ENCODE measurements at places on chromosomes 5 and 9.

- no peak for DNase-seq
Measured at GRCh38 chr9:117188394-117188793, 226.5 kb downstream of the ASTN2 start.

GRCh38 chr5:93452255-93452654 is 128.8 kb downstream of the NR2F1-AS1 start:
- no peak for DNase-seq

- no peak for DNase-seq
Measured at GRCh38 chr5:174118823-174119467, 73.4 kb downstream of the NSG2 start.

DNA sequence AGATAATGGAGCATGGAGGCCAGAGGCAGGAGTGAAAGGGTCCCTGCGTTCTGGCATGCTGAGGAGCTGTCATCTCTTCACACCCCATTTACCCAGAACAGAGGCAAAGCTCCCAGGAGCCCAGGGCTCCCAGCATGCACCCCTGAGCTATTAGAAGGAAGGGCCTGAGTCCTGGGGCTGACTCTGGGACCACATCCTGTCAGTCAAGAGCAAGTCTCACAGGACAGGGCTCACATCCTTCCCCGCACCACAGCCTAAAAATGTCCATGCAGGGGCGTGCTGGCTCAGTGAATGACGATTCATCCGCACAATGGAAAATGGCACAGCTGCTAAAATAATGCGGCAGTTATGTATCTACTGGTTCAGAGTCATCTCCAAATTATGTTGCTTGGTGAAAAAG is 31.4 kb downstream of the CAMK2A start:
- DNase-seq = no peak

GRCh38 chr9:131545003-131545785 is at the start of gene PRRT1B:
TSS of gene PRRT1B (plus strand) at chr9:131545523. CDS start at chr9:131545616, 93 bp downstream.
- DNase-seq = no peak

- no peak for DNase-seq
Measured at GRCh38 chr9:111615928-111616327, 15.2 kb upstream of the DNAJC25 start.

DNA sequence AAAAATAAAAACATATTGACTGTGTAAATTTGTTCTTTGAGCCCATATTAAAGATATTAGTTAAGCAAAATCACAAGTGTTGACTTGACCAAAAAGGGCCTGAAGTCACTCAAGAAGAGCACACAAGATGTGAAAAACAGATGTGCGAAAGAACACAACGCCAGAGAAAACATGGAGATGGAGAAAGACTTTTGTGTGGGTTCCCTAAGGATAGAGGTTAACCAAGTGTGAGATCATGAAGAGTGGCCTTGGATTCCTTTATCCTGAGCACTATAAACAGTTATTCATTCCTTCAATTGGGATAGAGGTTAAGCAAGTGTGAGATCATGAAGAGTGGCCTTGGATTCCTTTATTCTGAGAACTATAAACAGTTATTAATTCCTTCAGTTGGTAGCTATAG is 361.8 kb downstream of the CDH18 start:
- DNase-seq = no peak

- DNase-seq = no peak
Measured at GRCh38 chr9:99158629-99159028, 53.7 kb downstream of the TGFBR1 start.

DNA sequence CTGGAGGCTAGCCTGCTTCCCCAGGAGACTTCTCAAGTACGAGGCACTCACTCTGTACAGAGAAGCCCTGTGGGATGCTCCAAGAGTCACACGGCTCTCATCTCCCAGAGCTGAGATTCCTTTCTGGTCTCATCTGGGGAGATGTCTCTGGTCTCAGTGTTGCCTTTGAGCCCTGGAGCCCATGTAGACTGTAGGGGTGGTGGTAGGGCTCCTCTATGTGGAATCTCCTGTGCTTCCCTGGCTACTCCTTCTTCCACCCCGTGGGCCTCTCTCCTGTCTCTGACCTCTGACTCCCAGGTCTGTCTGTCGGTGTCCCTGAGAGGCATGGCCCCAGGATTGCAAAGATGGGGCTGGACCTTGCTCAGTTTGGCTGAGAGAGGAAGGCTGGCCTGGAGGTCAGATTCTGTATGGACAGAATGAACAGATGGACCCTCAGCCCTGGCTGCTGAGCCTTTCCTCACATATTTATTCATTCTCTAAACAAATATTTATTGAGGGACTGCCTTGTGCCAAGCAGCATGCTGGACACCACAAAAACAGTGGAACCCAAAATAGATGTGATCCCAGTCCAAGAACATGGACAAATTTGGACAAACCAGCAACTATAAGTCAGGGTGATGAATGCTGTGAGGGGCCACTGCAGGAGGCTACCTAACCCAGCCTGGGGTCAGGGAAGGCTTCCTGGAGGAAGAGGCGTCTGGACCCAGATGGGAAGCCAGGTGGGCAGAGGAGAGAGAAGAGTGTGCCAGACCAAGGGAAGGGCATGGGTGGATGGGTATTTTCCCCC is 2.6 kb downstream of the CCL19 start:
- no peak for DNase-seq

- no peak for DNase-seq
Measured at GRCh38 chr9:6922124-6922676, 164.4 kb downstream of the KDM4C start.

DNA sequence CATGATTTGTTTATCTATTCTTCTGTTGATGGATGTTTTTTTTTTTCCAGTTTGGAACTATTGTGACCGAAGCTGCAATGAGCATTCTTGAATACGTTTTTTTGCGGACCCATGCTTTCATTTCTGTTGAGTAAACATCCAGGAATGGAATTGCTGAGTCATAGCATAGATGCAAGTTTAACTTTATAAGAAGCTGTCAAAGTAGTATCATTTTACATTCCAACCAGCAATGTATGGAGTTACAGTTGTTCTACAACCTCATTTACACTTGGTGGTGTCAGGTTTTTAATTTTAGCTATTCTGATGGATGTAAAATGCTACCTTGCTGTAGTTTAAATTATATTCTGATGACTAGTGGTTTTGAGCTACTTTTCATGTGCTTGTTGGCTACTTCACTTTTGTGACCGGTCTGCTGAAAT is 49.0 kb downstream of the NPR3 start:
- no peak for DNase-seq

DNA sequence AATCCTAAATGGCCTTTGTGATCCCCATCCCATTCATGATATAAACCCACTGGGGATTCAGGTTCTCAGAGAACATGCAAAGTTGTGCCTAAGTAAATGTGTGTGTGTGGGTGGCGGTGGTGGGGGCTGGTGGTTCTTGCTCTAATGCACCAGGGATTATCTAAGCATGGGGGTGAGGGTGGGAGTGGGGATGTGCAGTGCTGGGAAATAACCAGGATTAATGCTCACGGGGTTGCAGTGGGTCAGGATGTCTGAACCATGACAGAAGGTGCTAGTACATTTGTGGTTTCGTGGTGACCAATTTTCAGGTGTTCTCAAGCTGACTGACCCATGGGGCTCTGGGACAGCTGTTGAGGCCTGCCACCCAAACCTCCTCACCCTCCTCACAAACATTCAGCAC is 101.0 kb downstream of the ZNF608 start:
- no peak for DNase-seq

DNA sequence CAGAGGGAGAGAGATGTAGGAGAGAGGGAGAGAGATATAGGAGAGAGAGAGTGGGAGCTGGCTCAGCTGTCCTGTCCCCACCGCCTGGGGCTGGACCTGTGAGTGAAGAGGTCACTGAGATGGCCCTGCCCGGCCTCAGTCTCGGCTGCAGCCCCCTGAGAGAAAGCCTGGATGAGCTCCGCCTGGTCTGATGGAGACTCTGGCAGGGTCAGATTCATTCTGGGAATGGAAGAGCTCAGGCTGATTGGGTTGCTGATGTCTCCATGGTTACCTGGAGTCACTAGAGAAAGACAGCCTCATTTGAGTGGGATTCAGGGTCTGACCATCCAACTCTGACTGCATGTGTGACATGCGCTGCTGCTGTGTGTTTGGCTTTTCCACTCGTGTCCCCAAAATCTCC is 27.1 kb upstream of the SEMA4D start:
- no peak for DNase-seq
